ENCODE measurements at places on chromosomes 4 and X.

DNA sequence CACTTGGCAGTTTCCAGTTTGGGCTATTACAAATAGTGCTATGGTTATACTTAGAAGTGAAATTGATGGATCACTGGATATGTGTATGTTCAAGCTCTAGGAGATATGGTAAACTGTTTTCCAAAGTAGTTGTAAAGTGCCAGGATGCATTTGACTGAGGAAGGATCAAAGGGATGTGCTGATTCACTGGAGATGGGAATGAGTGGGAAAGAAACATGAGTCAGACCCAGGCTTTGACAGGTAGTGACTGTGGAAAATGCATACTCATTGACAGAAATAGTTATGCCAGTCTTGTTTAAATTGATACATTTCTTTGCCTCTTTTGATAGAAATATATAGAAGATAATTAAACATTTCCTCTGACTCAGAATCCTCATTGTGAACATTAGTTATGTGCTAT is 77.9 kb downstream of the CEP135 start:
- DNase-seq: peak; percentile 38

DNA sequence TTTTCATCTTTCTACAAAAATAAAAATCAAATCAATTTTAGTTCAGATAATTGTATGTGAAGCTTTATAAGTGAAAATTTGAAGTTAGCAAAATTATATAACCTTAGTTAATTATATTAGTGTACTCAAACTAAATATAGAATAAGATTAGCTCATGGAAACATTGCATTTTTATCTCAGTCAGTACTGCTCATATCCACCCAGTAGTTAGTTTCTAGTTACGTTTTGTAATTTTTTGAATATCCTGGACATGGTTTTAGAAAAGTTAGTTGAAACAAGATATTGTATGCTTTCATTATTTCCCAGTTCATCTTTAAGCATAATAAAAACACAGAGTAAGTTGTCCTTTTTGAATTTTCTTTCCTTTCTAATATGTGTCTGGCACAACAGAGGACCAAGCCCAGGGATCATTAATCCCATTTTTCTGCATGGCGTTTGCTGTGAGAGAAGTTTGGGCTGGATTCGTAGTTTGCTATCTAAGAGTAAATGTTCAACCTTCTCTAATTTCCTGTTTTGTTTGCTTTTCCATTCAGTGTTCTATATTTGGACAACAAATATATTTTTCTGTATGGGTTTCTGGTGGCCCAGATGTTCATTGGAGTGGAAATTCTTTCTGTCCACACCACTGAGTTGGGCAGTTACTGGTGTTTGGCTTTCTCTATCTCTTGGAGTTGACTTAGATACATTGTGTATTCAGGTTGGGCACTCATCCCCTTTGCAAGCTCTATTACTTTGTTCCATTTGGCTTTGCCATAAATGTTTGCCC is 12.1 kb downstream of the TBL1X start:
- no peak for DNase-seq

- DNase-seq: no peak
These were observed 1.9 kb downstream of the PRPS1 start for GRCh38 chrX:107630031-107630689.

DNA sequence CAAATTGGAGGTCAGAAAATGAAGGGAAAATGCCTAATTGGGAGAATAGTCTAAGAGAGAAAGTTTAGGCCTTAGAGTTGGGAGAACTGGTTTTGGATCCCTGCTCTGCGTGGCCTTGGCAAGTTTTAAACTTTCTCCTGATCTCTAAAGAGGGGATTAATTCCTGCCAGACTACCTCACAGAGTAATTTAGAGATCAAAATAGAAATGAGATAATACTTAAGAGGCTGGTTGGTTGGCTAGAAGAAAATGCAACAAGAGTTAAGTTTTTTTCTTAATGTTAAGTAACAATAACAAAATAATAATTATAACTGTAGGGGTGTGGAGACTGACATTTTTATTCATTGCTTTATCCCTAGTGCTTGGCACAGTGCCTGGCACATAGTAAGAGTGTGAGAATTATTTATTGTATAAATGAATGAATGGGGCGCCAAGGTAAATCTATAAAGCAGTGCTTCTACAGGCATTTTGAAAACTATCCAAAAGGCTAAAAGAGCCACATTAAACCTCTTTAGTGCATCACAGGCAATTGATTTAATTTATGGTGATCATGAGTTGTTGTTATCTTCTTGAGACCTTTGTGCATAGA is 160.5 kb downstream of the RASL11B start:
- DNase-seq: no peak

GRCh38 chr4:90122355-90122748 is 4.8 kb upstream of the CCSER1 start:
- no peak for DNase-seq

DNA sequence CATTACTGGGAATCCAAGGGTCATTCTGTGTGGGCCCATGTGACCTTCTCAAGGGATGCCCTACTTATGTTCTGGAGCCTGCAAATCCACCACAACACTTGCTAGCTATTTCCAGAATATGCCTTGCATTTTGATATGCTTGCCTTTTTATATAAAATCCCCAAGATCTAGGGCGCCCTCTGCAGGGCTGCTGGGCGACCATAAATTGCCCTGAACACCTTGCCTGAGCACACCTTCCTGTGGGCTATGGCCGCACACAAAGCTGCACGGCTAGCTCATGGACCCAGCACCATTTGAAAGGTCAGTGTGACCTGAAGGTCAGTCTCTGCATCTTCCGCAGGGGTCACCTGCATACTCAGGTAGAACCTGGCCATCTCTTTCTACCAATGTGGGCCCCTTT is 311.7 kb downstream of the NLGN4X start:
- no peak for DNase-seq

GRCh38 chrX:68196939-68197791 is 236.1 kb downstream of the OPHN1 start:
- DNase-seq: peak; percentile 37

GRCh38 chr4:31058656-31059055 is 338.5 kb downstream of the PCDH7 start:
- DNase-seq: no peak

GRCh38 chr4:25106363-25107151 is 53.7 kb downstream of the SEPSECS start:
- no peak for DNase-seq

DNA sequence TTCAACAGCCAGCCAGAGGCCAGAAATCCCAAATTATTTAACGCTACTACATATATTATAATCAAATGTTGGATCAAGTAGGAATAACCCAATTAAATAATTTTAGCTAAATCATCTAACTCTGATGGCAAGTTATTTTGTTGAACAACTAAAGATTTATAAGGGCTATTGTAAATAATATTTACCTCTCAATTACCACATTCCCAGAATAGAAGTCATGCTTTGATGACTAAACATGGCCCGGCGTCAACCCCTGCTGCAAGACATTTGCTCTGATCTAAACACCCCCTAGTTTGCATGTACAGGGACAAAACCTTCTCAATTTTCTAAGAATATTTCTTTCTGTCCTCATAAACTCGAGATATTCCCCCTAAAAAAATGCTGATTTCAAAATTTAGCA is 14.2 kb downstream of the VEGFC start:
- peak; percentile 76 for DNase-seq

GRCh38 chr4:129232589-129233337 is 136.8 kb downstream of the C4orf33 start:
- peak; percentile 32 for DNase-seq

- DNase-seq: no peak
These were observed 9.6 kb downstream of the CTBP1 start for GRCh38 chr4:1239141-1239949.

DNA sequence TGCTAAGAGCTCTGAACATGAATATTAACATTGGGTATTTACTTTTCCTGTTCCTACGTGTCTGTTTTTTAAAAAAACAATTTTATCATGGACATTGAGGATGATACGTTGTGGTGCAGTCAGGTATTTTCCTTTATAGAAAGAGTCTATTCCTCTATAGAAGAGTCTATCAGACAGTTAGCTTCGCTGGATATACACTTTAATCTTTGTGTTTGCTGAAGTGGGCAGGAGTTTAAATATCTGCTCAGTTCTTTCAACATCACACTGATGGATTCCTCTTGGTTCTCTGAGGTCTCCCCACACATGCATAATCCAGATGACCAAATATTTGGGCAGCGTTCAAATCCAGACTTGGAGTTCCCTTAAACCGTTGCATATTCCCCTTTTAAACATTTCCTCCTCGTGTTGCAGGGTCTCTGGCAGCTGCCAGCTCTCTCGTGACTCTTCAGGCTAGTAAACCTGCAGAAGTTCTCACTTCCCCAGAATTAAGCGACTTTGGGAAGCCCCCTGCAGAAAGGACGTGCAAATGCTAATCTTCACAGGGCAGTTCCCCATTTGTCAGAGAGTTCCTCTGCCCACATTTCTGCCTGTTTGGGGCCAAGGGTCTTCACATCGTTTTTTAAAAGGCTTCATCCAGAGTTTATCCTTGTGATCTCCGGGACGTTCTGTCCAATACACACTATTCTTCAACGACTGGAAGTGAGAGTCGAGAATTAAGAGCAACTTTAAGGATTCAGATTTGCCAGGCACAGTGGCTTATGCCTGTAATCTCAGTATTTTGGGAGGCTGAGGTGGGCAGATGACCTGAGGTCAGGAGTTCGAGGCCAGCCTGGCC is 20.5 kb upstream of the DHRSX start:
- DNase-seq: no peak

DNA sequence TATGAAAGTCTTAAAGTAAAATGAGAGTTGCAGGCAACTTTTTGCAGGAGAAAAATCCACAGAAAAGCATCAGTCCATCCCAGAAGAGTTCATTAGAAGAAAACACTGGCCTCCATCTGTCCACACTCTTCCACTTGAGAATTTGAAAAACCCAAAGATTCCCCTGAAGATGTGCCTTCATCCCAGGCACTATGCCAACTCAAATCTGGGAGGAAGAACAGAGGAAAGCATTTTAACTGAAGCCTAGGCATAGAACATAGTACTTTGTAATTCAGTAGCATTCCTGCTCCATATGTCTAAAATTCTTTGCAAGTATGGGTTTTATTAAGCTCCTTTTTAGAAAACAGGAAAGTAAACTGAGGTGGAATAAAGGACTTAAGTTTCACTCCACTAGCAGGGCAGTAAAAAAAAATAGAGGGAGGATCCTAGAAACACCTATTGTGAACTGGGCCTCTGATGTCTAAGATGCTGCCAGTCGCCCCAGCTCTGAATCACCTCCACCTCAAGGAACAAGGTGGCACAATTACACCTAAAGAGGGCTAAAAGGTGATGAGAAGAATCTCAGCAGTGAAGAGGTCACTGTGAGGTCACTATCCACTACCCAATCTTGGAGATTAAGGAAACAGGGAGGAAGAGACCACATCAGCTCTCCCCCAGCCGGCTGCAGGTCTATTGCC is 141.9 kb upstream of the FAM241A start:
- DNase-seq: peak; percentile 43

- no peak for DNase-seq
These were observed 761 bp downstream of the FGFRL1 start for GRCh38 chr4:1012034-1012739.

GRCh38 chrX:118795528-118796280 is 27.9 kb upstream of the ZCCHC12 start:
- peak; percentile 17 for DNase-seq

DNA sequence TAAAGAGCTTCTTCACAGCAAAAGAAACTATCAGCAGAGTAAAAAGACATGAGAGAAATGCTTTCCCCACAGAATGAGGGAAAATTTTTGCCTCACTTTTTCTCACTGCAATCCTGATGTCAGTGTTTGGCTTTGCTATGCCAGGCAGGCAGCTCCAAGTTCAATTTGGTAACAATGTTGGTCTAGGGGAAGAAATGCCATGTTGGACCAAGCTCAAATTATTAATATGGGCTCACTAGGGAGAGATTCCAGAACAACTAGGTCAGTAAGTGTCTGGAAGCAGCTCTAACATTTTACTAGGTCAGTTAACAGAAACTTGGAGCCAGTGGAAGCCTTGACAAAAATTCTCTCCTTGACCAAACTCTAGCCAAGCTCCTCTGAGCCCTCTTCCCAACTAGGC is 95.4 kb downstream of the NAF1 start:
- DNase-seq: peak; percentile 12

DNA sequence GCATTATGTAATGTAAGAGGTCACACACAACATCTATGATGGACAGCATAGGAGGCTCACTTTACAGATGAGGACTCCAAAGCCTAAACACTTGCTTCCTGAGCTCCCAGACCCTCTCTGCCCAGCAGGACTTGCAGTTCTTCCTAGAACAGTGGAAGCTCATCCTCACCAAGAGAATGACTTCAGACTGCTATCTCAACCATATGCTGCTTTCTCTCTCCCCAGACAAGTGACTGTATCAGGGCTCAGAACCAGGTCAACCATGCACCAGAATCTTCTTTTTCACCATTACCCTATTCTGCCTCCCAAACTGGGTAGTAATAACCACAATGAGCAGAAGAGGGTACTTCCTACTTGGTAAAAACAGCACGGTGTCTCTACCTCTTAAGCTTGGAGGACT is 12.2 kb downstream of the RNF150 start:
- DNase-seq: no peak

DNA sequence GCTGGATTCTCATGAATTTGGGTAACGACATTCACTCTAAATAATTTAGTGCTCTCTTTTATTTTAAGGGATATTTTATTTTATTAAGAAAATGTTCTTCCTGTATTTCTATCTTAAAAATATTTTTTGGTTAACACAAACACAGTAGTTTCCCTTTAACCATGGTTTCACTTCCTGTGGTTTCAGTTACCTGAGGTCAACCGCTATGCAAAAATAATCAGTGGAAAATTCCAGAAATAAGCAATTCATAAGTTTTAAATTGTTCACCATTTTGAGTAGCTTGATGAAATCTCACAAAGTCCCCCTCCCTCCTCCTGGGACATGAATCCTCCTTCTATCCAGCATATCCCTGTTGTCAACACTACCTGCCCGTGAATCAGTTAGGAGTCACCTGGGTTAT is 71.4 kb downstream of the GBA3 start:
- DNase-seq: no peak

- peak; percentile 11 for DNase-seq
These were observed 67.3 kb upstream of the VBP1 start for GRCh38 chrX:155148724-155149537.

- DNase-seq: peak; percentile 14
These were observed 82.9 kb downstream of the OR13H1 start for GRCh38 chrX:131626681-131627296.

GRCh38 chr4:152690706-152691651 is 11.2 kb upstream of the TMEM154 start:
- no peak for DNase-seq

GRCh38 chr4:5756271-5756670 is 45.3 kb downstream of the EVC start:
- DNase-seq: no peak

- DNase-seq: no peak
These were observed 70.4 kb upstream of the ELOVL6 start for GRCh38 chr4:110268790-110269189.

GRCh38 chrX:12770440-12770839 is 20.8 kb upstream of the PRPS2 start:
- DNase-seq: no peak

DNA sequence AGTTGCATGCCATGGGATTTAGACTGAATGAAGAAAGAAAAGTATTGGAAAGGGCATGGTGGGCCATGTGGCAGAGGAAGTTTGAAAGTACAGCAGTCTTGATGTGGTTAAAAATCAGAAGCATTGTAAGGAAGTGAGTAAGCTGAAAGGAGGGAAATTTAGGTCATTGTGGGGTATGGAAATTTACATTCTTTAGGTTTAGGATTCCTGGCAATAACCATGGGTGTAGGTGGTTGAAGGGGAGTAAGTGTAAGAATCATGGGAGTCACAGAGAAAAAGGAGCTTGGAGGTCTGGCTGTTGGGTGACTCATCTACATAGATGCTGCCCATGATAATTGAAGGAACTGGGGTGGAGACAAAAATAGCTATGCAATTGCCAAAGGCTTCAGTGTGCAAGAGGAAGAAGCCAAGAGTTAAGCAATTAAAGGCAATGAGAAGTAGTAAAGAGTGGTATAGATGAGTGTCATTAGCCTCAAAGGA is 243.8 kb upstream of the LDB2 start:
- DNase-seq: peak; percentile 99

- no peak for DNase-seq
These were observed 29.8 kb upstream of the SLC7A3 start for GRCh38 chrX:70960730-70961129.

Measured in fibroblast of upper back skin (primary cell).